T-helper 2 cell treated with Interferon-gamma antibody and Interleukin-4, amounts not matched to agents 5 μg/mL and 100 μg/mL, for 36 hours (primary cell): ENCODE measurements at places on chromosomes 1 and 21.

DNA sequence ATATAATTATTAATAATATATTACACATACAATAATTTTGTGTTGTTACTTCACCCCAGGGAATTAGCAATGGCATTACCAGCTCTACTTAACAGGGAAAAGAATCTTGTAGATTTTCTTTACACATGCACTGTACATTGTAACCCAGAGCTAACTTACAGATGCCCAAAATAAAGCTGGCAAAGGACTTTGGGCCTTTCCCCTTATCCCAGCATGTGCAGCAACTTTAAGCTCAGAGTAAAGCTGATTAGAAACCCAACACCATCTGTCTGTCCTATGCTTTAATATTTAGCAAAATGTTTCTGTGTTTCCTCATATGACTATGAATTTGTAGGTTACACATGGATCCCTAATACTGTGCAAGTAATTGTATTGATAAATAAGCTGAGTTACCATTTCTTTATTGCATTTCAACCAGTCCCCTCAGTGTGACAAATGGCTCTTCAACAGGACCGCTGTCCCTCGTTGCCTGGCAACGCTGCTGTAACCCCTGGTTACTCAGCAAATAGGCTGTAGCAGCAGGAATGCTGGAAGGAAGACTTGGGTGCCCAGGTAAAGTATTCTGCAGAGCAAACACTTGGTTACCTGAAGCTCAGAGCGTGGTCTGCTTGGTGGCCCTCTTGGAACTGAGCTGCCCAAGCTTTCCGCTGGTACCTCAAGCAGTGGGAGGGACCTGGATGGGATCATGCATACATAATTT lies at the start of gene USH2A:
Gene USH2A, minus strand, starts transcription at position 628 of the 700 bp plus-strand sequence. CDS start 1,112 bp downstream, outside the sequence.
- DNase-seq, result no peak

- DNase-seq, result no peak
Measured at GRCh38 chr1:9399510-9400424, 107.1 kb downstream of the SPSB1 start.

DNA sequence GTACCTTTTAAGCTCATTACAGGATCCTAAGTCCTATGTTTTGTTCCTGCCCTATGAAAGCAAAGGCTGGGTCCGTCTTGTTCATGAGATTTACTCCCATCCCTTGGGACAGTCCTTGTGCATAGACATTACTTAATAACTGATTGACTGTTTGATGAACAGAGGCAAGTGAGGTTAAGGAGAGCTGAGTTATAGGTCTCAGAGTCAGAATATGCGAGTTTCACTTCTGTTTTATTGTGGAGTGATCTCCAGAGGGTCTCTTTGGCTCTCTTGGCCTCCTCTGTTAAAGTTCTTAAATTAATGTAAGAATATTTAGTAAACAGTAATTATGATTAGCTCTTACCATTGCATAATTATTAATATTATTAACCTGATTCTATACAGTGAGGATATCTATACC lies 52.6 kb downstream of the BRINP2 start:
- no peak for DNase-seq

DNA sequence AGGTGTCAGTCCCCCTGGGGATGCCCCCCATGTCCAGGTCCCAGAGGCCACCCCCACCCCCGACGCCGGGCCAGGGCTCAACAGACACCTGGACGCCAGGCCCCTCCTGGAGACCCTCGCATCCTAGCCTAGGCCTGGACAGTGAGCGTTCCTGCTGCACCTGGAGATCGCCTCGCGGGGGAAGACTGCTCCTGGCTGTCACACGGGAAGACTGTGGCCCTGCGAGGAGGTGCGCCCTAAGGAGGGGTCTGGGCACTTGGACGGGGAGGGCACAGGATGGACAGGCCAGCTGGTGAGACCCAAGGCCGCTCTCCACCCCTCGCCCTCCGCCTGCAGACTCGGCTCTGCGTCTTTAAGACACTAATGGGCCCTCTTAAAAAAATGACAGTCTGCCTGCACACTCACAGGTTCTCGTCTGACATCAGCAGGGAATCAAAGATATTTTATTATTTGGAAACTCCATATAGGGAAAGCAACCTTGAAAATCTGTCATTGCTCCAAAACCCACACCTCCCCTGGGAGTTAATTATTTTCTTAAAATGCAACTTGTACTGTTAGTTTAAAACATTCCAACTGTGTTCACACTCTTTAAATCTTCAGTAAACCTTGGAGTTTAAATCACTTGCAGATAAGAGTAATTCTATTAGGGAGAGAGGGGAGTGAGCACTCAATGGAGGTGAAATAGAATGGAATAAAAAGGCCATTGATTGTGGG lies 45.6 kb upstream of the ACTRT2 start:
- DNase-seq, result no peak

DNA sequence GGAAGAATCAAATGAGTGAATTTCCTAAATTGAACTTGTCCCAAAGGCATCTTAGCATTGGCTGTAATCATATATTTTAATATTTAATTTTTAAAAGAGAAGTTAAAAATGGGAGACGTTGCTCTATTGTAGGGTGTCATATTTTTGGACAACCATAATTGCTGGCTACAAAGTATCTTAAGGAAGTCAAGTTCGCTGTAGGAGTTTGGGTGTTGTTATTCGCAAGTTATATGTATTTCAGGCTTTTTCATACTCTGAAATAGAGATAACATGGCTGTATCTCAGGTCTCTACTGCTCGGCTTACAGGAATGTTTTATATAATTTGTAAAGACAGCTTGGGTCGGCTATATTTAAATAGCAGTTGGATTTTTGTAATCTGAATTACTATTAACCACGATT lies 852 bp downstream of the TMEM50A start:
- DNase-seq, result no peak

GRCh38 chr1:39676948-39677548 lies 5.1 kb upstream of the NT5C1A start:
- no peak for DNase-seq

GRCh38 chr1:159023723-159024122 lies 14.0 kb downstream of the IFI16 start:
- no peak for DNase-seq

DNA sequence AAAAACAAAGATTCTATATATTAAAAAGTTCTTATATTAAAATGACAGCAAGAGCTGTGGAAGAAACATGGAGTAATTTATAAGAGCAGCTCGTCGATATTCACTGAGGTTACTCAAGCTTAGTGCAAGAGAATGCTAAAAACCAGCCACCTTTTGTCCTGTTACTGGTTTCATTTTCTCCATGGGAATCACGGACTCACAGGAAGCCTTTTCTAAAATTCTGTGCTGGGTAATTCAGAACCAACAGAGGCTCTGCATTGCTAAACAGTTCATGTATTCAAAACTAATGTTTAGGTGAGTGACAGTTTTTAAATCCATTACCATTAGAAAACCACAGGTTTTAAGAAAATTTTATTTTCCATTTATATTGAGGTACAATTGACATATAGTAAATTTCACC lies 147.8 kb upstream of the MAP1LC3C start:
- DNase-seq, result no peak

DNA sequence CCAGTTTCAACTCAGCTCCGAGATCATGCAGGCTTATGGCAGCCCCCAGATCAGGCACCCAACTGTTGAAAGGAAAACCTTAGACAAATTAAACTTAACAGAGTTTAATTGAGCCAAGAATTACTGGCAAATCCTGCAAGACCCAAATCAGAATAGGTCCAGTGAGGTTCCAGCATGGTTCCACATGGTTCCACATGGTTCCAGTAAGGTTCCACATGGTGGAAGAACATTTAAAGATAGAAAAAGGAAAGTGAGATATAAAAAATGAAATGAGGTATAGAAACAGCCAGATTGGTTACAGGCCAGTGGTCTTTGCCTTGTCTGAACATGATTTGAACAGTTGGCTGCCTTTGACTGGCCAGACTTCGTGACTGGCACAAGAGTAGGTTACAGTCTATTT lies 288.8 kb upstream of the LRRC7 start:
- no peak for DNase-seq
